NK-92 treated with Interleukin-12 subunit alpha and Interleukin-12 subunit beta, amount 100 ng/mL, for 24 hours (cell line): ENCODE measurements at places on chromosomes 6 and 20.

GRCh38 chr6:142659661-142660060, 285.3 kb downstream of the HIVEP2 start:
- no peak for DNase-seq

DNA sequence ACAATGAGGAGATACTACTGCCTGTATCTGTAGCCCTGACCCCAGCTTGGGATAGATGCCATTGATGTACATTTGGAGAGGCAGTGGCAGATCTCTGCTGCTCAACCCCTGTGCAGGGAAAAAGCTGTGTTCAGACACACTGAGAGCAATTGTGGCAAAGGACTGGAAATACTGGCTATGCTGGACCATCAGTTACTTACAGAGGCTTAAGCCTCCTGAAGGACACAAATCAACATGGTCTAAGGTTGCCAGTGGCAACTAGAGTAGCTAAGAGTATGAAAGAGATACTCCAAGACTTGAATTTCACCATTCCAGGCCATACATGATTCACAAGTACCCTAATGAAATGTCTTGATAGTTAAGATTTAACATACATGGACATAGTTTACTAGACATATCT, 32.4 kb upstream of the ENPP4 start:
- no peak for DNase-seq

DNA sequence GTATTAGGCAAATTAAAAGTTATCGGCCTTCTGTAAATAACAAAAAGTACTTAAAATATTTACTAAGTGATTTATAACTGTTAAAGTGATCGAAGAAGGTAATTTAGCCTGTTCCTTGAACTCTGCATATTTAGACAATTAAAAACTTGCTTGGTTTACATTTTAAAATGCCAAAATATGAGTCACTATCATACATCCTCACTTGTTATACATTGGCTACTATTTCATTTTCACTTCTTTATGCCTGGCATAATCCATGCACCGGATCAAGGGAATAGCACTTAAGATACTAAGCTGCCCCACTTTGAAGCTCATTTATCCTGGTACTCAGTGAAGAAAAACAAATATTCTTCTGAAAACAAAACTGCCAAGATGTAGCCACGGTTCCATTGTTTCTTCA, 344.6 kb downstream of the UBE3D start:
- no peak for DNase-seq

GRCh38 chr20:63736893-63737694, 630 bp downstream of the LIME1 start:
- no peak for DNase-seq

DNA sequence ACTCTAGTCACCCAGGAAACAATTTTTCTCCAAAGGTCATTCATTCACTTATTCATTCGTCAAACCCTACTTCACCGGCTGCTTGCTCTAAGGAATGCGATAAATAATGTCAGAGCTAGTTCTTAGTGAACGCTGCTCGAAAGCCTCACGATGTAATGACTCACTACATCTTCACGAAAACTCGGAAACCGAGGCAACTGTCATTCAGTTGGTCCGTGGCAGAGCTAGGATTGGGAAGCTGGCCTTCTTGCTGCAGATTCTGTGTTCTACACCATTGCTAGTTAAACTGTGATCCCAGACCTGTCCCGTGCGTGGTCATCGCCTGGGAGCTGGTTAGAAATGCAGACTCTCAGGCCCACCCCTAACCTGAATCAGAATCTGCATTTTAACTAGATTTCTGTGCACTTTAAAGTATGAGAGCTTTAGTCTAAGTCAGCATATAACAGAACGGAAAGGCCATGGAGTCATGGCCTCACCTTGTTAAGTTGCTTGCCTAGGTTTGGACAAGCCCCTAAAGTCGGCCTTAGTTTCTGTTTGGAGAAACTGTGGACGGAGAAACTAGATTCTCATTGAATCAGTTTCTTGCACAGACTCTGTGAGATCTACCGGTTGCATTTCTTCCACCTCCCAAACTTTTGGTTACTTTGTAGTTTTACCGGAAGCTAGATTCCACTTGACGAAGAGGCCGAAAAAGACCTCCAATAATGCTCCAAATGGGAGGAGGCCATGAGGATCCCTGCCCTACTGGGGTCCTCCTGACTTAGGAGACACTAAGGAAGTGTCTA, 651 bp upstream of the CCND3 start:
- no peak for DNase-seq

DNA sequence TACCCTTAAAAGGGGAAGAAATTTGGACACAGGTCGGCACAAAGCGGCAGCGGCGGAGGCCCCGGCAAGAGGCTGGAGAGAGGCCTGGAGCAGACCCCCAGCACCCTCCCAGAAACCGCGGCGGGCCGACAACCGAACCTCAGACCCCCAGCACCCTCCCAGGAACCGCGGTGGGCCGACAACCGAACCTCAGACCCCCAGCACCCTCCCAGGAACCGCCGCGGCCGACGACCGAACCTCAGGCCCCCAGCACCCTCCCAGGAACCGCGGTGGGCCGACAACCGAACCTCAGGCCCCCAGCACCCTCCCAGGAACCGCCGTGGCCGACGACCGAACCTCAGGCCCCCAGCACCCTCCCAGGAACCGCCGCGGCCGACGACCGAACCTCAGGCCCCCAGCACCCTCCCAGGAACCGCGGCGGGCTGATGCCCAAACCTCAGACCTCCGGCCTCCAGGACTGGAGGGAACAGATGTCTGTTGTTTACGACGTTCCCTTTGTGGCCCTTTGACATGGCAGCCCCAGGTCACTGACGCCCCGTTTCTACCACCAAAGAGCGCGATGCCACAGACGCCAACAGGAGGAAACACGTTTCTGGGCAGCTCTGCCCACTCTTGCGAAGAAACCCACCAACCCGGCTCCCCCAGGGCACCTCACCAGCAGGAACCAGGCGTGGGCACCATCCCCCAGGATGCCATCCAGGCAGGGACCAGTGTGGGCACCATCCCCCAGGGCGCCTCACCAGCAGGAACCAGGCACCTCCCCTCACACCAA, 28.4 kb downstream of the ZBTB46 start:
- no peak for DNase-seq

- DNase-seq, result no peak
These were observed 41.8 kb upstream of the LAMA4 start for GRCh38 chr6:112296122-112296521.

GRCh38 chr6:31545291-31545690, 1.1 kb downstream of the ATP6V1G2 start:
- DNase-seq, result no peak

- DNase-seq, result no peak
These were observed 64.1 kb upstream of the DDR1 start for GRCh38 chr6:30820193-30820592.

GRCh38 chr20:45948742-45949541, 14.5 kb downstream of the PCIF1 start:
- no peak for DNase-seq
